Thymus (tissue), 14 donors: ENCODE measurements at places on chromosomes 3 and 15.

GRCh38 chr3:37535526-37536432 lies 325.9 kb upstream of the CTDSPL start:
- DNase-seq = no peak

DNA sequence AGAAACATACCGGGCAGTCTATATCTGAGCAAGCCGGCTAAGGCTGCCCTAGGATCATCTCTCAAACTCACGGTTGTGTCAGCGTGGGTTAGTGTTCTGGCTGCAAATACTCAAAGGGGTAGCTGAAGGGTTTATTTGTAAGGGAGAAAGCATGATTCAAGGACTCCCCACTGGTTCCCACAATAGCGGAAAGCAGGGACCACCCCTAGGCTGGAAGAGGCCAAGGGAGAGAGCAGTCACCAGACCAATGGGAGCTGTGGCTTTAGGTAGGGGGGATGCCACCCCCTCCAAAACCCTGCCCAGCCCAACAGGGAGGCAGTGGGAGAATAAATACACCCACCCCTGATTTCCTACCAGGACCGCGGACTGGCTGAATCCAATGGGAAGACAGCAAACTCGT lies 7.3 kb upstream of the LMCD1 start:
- no peak for DNase-seq

GRCh38 chr15:60576515-60576914 lies 97.6 kb upstream of the ICE2 start:
- DNase-seq = no peak

GRCh38 chr3:194089357-194090177 lies 46.4 kb upstream of the HES1 start:
- no peak for DNase-seq

DNA sequence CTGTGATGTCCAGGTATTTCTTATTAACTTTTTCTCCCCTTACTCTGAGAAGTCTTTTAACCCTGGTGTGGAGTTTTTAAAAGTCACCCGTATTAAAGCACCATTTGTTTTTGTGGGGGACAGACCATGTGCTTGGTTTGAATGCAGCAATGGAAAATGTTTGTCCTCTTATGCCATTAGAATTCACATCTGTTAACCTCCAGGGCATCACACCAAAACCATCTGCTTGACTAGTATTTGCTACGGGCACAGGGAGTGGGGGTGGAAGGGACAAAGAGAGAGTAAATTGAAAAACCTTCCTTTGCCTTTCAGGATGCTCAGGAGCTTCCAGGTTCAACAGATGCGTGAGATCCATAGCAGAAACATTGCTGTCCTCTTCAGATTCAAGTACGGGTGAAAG lies 61.4 kb upstream of the GOLGA8B start:
- DNase-seq = no peak

- DNase-seq = no peak
These were observed 58.2 kb downstream of the ZBTB38 start for GRCh38 chr3:141426404-141427034.

DNA sequence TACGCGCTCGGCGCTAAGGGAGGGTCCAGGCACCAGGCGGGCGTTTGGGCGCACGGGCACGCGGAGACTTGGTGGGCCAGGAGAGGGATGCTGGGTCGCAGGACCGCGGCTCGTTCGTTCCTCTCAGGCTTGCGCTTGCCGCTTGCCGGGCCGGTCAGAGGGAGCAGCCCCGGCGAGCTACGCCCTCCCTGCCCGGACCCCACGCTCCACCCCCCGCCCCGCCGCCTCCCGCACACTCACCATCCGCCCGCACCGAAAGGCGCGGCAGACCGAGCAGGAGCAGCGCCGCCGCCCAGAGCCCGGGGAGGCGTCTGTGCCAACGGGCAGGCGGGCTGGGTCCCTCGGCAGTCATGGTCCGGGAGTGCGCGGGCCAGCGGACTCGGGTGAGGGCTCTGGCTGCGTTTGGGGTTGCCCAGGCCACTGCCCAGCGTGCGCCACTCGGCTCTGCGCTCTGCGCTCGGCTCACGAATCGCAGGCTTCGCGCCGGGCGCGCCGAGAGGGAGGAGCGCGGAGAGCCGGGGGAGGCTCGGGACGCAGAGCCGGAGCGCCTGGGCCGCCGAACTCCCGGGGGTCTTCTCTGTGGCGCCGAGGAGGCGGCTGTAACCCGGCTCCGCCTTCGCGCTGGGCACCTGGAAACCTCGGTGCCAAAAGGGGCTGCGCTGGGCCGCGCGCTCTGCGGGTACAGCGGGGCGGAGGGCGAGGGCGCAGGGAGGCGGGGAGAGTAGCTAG lies at the start of gene SUSD5:
TSS of gene SUSD5 (minus strand) at position 365 of the 729 bp plus-strand sequence. CDS start at position 352, 13 bp downstream.
- no peak for DNase-seq

DNA sequence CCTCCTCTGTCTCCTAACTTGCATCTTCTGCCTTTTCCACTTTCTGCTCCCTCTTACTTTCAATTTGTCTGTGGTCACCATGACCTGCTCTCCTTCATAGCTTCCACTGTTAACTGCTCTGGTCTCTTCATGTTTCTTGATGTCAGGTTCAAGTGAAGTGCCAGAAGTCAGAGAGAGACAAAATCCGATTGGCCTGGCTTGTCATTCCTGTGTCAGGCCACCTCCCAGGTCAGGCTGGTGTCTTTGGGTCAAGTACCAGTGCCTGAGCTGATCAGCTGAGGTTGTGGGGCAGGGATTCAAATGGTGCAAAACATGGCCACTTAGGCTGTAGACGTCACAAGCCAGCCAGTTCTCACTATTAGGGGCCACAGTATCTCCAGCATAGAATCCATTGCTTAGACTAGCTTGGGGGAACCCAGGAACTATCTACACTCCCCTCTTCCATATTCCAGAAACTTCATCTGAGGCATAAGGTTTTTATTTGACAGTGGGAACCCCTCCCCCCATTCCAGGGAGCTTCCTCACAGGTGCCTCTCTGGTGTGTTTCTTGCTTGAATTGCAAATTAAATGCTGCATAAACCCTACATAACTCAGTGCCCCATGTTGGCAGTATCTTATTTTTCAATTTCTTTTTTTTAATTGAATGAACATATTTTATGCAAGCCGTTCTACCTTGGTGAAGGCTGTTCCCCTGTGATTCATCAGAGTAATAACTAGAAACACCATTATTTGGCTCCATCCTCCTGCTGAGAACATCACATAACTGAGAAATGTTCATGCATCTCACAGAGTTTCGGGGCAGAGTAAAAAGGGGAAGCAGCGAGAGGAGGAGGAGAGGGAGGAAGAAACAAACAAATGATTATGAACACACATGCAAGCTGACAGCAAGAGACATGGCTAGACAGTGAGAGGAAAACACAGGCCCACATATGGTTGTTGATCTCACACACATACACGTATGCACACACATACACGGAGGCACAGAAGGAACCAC lies 175.8 kb downstream of the TLE3 start:
- DNase-seq = no peak

GRCh38 chr3:174538151-174538550 lies 321.0 kb upstream of the NAALADL2 start:
- DNase-seq = no peak

DNA sequence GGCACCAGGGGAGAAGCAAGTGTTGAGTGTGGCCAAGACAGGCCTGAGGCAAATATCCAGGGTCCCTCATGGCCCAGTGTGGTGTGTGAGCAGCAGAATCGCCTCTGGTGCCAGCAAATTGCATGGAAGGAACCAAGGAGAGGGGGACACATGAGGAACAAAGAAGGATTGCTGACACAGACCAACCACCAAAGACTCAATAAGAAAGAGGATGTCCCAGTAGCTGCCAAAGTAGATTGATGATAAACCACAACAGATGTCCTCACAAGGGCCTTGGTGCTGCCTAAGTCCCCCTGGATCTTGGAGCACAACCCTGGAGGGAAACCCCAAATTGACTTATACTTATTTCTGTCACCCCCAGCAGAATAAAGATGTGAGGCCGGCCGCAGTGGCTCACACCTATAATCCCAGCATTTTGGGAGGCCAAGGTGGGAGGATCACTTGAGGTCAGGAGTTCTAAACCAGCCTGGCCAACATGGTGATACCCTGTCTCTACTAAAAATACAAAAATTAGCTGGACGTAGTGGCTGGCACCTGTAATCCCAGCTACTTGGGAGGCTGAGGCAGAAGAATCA lies 10.6 kb downstream of the SRGAP3 start:
- DNase-seq = no peak

DNA sequence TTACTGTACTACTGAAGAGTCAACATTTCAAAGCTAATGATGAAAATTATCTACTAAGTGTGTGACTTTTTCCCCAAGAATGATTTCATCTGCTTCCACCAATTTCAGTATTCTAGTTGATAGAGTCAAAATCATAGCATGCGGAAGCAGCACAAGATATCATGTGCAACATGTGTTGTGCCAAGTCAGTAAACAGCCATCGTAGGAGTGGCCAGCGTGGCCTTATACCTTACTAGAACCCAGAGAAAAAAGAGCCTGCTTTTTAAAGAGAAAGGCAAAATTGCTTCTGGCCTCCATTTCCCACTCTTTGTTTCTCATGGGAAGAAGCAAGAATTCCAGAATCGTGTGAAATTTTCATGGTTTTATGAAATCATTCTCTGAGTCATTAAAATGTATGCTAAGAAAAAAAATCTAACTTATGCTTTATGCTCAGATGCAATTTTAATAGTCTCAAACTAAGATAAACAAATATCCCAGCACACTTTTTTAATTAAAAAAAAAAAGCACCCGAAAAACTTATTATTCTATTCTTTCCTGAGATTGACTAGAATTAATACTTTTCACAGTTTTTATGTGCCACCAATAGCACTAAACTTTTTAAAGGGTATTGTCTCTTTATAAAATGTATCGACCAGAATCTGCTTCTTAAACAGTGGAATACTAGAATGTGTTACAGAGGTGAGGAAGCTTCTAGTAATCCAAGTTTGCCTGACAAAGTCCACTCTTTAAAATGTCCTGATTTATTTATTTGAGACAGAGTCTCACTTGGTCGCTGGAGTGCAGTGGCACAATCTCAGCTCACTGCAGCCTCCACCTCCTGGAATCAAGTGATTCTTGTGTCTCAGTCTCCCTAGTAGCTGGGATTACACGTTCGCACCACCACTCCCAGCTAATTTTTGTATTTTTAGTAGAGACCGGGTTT lies 87.3 kb downstream of the MBNL1 start:
- DNase-seq = no peak

DNA sequence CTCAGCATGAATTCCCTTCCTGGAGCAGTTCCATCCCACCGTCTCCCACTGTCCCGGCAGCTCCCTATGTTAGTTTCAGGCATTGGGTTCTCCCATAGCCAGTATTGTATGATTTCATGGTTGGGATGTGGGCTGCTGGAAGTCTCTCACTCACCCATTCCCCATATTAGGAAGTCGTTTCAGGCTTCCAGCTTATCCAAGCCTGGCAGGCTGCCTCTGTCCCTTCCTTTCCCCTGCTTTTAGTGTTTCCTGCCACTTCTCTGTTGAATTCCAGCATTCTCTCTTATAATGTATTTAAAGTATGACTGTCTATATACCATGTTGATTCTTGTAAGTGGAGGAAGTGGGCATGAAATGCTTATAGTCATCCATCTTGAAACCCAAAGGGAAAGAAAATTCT lies 309.7 kb upstream of the RBMS3 start:
- no peak for DNase-seq

DNA sequence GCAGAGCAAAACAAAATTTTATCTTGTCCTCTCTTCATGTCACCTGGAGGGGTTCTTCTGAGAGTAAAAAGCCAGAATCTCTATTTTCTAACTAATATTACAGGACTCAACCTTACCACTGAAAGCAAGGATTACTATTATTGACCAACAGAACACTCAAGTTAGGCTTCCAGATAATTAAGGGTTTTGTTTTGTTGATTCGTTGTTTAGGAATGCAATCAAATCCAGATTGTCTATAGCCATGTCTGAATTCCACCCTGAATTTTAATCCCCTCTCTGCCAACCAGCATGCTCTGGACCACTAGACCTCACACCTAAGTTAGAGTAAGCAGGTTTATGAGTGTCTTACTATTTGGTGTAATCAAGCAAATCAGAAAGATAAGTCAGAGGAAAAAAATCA lies 90.7 kb downstream of the PEAK1 start:
- no peak for DNase-seq

GRCh38 chr3:111269777-111270176 lies 198.2 kb downstream of the NECTIN3 start:
- no peak for DNase-seq

DNA sequence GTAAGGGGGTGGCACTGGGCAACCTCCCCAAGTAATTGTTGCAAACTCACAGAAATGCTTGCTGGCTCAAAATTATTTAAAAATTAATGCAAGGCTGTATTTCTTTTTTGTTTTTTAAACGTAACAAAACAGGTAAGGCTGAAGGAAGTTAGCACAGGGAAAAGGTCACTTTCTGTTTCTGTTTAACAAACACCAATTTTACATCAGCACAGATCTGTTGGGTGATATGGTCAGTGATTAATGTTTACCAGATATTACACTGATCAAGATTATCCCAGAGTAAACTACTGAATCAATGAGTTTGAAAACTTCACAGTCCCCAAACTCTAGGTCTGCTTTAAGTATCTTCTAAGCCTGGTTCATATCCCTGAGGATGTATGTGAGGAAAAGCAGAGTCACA lies 558.0 kb downstream of the FOXP1 start:
- DNase-seq = no peak

GRCh38 chr3:129596194-129597086 lies 10.0 kb downstream of the PLXND1 start:
- DNase-seq = no peak

- DNase-seq = no peak
These were observed 9.0 kb downstream of the UBXN7 start for GRCh38 chr3:196423044-196423781.

GRCh38 chr3:160686955-160687535 lies 10.1 kb downstream of the ARL14 start:
- DNase-seq = peak; percentile 18

DNA sequence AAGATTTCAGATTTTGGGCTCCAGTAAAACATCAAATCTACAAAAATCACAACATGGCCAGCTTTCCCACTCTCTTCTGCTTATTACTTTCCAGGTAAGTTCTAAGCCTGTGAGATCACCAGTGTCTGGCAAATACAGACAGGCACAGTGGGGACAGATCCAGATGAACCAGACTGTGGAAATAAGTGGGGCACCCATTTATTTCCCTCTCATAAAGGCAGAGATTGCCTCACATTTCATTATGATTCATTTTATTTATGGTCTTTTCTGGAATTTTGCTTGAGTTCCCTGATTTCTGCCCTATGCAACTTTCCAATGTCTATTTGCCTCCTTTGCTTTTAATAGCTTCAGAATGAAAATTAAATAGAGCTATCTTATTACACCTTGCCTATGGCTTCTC lies 66.8 kb downstream of the GREM1 start:
- no peak for DNase-seq

GRCh38 chr3:144142151-144142840 lies 170.7 kb downstream of the DIPK2A start:
- peak; percentile 11 for DNase-seq

- DNase-seq = no peak
These were observed 49.9 kb downstream of the CHRD start for GRCh38 chr3:184429786-184430185.
